Left ventricle myocardium inferior (tissue), 1 donor: ENCODE measurements at places on chromosomes 13 and 19. TPM values are rescaled to one million over a fixed set of nuclear protein-coding genes. Genes with fewer than 3 reads are reported as not detected.
A peak's percentile ranks its signal among the peaks of the same experiment; 100 is the strongest.

LGALS14 gene
- total RNA-seq, result not detected

SIGLEC12 gene
- total RNA-seq, result 0.11 TPM

LRRC8E gene
- total RNA-seq, result 0.44 TPM

GNG14 gene
- total RNA-seq, result not detected

AP1M2 gene
- not detected for total RNA-seq

PSG1 gene
- not detected for total RNA-seq

PPFIA3 gene
- total RNA-seq, result 5.7 TPM

SIAH3 gene
- not detected for total RNA-seq

SPRED3 gene
- 0.71 TPM for total RNA-seq

KIR3DL2 gene
- not detected for total RNA-seq

- DNase-seq, result no peak
Measured at GRCh38 chr13:38635030-38635429, 51.8 kb upstream of the FREM2 start.

- DNase-seq, result no peak
Measured at GRCh38 chr13:45704211-45704739, 2.2 kb downstream of the CBY2 start.

DNA sequence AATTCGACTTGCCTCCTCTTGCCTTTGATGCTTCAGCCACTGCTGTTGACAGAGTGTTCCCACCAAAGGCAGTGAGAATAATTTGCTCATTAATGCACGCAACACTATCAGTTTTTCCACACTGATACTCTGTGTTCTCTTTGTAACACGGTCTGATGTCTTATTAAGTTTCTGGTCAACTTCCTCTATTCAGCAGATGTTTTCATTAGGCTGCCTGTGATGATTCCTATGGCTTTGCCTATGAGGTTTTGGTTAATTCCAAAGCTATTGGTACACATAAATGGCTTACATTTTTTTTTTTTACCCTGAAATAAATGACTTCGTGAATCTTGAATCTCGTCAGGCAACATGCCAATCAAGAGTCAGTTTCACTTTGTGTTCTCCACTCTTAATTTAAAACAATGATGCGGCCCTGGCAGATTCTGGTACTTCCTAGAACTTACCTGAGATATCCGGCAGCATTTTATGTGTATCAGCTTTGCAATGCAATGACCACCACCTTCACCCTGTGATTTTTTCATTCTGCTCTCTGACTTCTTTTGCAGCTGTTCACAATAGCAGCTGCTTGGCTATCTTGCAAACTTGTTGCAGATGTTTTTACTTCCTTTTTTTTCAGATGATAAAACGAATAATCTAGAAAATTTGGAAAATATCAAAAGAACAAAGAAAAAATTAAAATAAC, 27.5 kb upstream of the KL start:
- no peak for DNase-seq

DNA sequence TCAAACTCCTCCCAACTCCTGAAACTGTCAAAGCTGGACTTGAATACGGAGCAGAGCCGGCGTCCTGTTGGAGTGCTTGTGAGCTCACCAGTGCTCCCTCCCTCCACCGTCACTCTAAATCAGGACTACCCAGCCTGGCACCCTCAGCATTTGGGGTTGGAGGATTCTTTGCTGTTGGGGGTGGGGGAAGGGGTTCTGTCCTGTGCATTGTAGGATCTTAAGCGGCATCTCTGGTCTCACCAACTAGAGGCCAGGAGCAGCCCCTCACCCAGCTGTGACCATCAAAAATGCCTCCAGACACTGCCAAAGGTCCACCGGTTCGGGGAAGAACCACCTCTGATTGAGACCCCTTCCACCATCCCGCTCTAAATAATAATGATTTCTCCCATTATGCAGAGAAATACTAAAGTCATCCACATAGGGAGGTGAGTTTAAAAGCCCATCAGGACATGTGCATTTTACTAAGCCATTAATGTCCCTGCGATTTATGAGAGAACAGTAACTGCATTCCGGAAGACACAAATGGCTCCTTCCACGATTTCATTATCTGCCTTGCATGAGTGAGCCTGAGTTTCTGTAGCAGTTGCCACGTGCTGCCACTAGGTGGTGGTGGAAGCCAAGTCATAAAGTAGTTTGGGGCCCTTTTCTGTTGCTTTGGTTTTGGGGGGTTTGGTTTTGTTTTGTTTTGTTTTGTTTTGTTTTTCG, 16.1 kb upstream of the USP29 start:
- DNase-seq, result peak; percentile 38

GRCh38 chr13:113902481-113902880, 38.6 kb upstream of the GAS6 start:
- DNase-seq, result no peak

DNA sequence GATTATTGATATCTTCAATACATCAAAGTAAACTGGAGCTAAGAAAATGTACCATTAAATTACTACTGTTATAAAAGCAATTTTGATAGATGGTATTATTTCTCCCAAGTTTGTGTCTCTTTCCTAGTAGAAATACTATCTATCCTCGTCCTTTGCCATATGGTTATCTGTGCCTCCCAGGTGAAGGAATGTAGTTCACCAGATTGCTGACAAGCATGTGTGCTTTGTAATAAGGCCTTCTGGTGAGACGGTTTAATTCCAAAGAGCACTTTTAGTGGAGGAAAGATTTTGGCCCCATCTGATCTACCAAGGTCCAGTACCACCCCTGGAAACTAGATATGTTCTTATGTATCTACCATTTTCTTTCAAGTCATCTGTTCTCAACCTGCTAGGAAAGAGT, 243.6 kb downstream of the DLEU7 start:
- no peak for DNase-seq

DNA sequence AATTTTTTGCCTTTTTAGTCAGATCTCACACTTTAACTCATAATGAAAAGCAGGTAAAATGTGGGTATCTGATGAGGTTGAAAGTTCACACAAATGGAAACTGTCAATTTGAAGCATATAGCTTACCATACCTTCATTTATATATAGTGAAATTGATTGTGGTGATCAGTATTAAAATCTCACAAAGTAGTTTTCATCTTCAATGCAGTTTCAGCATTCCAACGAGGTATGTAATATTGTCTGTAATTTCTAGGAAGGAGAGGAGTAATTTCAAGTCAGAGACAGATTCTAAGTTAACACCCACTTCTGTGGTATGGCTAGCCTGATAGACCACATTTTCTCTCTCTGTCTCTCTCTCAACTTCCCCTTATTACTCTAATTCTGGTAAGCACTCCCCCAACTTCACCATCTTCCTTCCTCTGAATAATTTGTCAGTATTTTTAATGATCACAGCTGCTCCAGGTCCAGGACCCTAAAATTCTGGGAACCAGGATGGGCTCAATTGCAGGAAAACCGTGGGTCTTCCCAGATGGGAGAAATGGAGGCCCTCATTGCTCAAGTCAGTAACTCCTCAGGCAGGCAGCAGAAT, 455.7 kb downstream of the FGF9 start:
- DNase-seq, result no peak

- DNase-seq, result no peak
Measured at GRCh38 chr13:51726446-51727193, 77.3 kb downstream of the DHRS12 start.

- no peak for DNase-seq
Measured at GRCh38 chr13:67298297-67298696, 68.2 kb upstream of the PCDH9 start.

DNA sequence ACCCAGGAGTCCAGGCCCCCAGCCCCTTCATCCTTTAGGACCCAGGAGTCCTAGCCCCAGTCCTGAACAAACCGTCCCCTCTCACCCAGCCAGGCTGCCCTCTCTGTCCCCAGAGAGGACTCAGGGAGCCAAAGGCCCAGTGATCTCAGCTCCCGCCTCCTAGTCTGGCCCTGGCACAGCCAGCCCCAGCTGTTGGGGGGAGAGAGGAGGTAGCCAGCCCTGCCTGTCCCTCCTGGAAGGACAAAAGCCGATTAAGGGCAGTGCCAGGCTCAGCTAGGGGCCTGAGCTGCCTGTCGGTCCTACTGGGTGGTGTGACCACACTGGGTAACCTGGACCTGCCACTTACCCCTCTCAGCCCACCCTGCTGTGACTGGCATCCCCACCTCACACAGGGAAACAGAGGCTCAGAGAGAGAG, 14.5 kb downstream of the LIPE start:
- DNase-seq, result no peak

GRCh38 chr13:100789481-100789880, 114.9 kb upstream of the TMTC4 start:
- DNase-seq, result no peak

DNA sequence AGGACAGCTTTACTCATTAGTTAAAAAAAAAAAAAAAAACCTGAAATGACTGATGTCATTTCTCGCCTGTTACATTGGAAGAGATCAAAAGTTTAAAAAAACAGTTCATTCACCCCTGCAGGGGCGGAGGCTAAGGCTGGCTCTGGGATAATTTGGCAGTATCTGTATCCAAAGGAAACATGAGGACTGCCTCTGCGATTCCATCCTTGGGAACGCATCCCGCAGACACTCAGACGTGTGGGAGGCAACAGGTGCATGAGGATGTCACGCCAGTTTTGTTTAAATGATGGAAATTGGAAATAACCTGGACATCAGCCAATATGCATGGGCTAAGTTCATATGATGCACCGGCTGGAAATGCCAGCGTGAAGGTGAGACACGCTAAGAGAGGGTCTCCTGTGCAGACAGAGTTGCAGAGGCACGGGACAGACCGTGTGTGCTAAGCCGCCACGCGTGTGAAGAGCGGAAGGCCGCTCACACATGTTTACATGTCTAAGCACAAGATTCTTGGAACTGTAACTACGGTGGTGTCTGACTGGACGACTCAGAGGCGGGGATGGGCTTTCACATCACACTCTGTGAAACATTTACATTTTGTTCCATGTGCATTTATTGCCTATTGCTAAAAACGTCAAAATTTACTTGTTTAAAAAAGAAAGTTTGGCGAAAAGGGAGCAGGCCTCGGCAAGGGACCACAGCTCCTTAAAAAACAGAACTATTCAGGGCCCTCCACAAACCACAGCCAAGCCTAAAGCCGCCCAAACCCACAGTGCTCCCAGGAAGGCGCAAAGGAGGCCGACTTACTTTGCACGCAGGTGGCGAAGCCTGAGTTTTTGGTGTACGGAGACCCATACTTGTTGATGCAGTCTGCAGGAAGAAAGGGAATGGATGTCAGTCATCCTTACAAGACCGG, 17.9 kb downstream of the GAS6 start:
- no peak for DNase-seq

DNA sequence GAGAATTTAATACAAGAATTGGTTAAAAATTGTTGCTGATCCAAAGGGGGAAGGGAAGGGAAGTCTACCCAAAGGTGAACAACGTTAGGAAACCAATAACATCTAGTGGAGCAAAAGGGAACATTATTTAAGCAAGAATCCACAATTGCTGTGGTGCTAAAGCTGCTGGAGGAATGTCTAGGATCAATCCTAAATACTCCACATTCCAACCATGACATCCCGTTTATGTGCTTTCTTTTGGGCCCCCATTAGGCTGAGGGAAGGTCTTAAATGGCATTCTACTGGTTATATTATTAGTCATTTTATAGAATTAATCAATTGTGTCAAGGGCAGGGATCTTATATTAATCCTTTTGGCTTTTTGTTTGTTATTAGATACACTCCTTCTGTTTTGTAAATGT, 39.9 kb upstream of the VWA8 start:
- no peak for DNase-seq

DNA sequence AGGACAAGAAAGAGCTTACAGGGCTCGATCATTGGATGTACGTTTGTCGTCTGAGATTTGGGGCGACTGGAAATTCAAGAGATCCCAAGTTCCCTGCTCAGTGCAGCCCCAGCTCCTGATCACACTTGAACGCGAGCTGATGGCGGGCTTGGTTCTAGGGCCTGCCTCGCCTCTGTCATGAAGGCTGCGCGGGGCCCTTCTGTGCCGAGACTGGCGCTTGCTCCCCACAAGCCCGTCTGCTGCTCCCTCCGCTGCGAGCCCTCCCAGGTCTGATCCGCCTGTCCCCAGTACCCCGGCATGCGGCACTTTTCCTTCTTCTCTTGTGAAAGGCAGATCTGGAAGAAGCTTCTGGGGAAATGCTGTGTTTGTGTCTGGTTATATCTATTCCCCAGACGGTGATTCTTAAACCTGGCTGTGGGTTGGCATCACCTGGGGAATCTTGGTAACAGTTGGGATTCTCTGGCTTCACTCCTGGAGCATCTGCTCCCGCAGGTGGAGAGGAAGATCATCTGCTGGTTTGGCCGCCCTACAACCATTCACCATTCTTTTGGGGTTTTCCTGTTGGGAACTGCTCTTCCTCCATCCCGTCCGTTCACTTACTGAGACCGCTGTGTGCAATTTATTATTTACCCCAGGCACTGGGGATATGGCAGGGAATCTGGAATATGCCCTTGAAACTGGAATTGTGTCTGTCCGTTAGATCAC, 43.6 kb downstream of the SIPA1L3 start:
- DNase-seq, result no peak

DNA sequence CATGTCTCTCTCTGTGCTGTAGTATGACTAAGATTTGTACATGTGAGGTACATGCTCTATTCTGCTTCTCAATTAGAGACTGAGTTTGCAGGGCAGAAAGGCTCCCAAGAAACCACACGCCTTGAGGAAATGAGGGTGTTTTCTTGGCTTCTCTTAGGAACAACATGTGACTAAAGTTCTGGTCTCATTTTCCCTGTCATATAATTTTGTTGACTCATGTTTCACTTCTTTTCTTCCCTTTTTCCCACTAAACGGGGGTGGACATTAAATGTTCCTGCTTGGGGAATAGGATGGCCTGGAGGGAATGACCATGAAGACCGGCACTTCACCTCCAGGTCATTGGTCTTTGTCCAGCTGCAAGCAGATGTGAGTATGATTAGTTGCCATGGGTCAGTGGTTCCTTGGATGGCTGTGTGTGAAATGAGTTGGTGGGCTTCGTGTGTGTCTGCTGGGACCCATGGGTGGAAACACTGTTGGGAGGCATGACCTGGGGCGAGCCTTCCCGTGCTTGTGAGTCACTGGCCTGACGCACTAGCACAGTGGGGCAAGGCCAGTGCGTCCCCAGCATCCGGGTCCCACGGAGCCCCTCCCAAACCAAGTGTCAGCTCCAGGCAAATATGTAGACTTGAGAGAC, 56.6 kb downstream of the COL4A1 start:
- DNase-seq, result peak; percentile 71

GRCh38 chr19:32901504-32902161, 32.1 kb upstream of the SLC7A9 start:
- DNase-seq, result no peak

DNA sequence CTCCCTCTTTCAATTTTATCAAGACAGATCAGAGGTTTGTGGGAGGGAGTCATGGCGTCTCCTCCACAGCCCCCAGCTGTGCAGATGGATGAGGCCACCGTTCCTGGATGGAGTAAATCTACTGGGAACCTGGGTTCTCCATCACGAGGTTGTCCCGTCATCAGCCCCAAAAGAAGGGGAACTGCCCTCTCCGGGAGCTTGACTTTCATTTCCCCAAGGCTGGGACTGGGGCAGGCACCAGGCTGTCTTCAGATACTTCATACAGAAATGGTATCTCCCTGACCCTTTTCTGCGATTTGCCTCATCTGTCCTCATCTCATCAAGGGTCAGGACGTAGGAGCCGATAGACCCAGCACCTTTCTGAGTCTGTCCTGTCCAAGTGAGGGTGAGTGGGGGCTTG, 9.8 kb downstream of the LILRB2 start:
- no peak for DNase-seq

DNA sequence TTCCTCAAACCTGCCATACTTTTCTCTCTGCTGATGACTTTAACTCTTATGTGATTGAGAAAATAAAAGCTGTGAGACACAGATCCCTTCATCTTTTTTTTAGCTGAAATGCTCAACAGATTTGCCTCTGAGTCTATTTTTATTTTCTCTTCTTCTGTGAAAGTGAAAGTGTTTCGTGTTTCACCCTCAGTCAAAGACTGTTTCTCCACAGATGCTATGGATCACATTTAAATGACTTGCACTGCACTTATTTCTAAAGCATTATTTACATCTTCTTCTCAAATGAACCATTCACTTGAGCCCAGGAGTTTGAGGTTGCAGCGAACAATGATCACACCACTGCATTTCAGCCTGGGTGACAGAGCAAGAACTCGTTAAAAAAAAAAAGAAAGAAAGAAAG, 890.1 kb upstream of the PCDH20 start:
- DNase-seq, result no peak
